Fibroblast of skin of back (primary cell): ENCODE measurements at places on chromosomes 16 and 17.

GRCh38 chr16:51761001-51761400 is 609.9 kb upstream of the SALL1 start:
- DNase-seq: no peak

GRCh38 chr17:4534928-4535666 is 20.1 kb downstream of the MYBBP1A start:
- DNase-seq: no peak

DNA sequence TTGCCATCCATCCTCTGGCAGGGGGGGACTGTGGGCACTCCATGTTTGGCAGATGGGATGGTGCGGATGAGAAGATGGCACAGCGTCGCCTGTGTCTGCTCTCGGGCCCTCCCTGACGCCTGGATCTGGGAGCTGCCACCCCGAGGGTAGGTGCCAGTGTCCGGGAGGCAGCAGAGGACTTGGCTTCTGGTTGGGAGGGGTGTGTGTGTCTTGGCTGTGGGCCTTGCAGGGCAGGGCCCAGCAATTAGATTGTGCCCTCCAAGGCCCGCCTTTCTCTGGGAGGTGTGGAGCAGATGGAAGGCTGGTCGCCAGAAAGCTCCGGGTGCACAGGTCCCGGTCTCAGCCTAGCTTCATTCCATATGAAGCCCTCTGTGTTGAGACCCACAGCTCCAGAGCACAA is 1.4 kb downstream of the RAP1GAP2 start:
- no peak for DNase-seq

DNA sequence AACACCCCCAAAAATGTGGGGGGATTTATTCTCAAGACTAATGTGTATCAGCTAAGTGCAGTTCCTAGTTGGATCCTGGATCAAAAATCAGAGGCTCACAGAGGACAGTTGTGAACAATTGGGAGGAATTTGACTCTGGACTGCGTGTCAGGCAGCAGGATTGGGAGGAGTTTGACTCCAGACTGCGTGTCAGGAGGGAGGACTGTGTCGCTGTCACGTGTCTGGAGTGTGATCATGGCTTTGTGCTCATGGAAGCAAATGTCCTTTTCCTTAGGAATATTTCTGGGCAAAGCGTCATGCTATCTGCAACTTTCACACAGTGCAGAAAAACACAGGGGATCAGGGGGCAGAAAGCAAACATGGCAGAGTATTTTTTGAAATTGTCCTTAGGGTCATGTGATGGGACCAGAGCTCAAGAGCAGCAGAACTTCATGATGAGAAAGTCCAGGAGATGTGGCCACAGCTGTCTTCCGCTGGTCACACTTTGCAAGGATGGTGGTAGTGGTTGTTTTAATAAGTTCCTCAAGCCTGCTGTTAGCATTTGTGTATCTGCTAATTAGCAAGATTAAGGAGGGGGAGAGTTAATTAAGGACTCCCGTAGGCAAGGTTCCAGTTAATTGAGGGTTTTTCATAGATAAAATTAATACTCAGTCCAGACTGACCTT is 122.0 kb upstream of the CHMP6 start:
- no peak for DNase-seq

GRCh38 chr17:56948491-56948890 is 12.4 kb downstream of the COIL start:
- DNase-seq: no peak

DNA sequence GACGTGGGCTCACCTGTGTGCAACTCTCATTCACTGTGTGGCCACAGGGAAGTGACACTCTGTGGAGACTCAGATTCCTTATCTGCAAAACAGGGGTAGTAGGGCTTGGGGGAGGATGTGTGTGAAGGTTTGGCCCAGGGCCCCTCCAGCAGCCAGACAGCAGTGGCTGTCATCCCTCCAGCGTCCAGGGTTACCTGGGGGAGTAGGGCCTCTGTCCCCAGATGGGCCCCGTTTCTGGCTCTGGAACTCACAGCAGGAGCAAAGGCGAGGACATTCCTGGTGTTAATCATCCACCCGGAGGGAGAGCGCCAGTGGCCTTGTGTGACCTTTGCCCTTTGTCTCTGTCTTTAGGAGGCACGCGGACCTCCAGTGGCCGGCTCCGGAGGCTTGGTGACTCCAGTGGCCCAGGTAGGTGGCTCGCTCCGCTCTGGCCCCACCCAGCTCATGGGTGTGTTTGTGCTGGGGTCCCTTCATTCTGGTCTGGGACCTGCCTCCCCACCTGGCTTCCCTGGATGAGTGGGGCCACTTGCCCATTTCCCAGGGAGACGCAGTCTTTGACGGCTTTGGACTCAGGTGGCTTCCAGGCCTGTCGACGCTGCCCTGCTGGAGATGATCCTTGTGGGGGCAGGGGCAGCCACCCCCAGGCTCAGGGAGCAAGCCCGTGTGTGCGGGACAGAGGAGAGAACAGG is 166.2 kb downstream of the SEC14L1 start:
- no peak for DNase-seq

GRCh38 chr17:45895304-45895968 is 1.1 kb downstream of the MAPT start:
- DNase-seq: no peak

GRCh38 chr17:56934280-56934679 is 20.4 kb upstream of the TRIM25 start:
- DNase-seq: no peak
